Effector memory CD8-positive, alpha-beta T cell (primary cell): ENCODE measurements at places on chromosomes 13 and 19.
A peak's percentile ranks its signal among the peaks of the same experiment; 100 is the strongest.

DNA sequence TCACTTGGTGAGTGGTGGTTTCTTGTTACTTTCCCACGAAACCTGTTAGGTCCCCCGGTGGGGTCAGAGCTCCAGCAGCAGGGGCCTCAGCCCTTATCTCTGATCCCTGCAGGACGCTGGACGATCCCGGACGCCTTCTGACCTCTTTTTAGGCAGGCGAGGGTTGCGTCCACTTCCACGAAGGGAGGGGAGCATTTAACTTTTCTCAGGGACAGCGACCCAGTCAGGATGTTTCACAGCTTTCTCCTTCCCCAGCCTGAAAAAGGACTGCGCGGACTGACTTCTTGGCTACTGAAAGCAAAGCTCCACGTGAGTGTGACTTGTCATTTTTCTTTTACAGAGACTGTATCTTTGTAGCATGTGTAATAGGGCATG, 692 bp downstream of the ZNF234 start:
- no peak for DNase-seq

GRCh38 chr13:89980896-89981295, 1366.6 kb upstream of the MIR17HG start:
- no peak for DNase-seq

GRCh38 chr19:46661735-46662592, 982 bp upstream of the DACT3 start:
- DNase-seq = peak; percentile 65

DNA sequence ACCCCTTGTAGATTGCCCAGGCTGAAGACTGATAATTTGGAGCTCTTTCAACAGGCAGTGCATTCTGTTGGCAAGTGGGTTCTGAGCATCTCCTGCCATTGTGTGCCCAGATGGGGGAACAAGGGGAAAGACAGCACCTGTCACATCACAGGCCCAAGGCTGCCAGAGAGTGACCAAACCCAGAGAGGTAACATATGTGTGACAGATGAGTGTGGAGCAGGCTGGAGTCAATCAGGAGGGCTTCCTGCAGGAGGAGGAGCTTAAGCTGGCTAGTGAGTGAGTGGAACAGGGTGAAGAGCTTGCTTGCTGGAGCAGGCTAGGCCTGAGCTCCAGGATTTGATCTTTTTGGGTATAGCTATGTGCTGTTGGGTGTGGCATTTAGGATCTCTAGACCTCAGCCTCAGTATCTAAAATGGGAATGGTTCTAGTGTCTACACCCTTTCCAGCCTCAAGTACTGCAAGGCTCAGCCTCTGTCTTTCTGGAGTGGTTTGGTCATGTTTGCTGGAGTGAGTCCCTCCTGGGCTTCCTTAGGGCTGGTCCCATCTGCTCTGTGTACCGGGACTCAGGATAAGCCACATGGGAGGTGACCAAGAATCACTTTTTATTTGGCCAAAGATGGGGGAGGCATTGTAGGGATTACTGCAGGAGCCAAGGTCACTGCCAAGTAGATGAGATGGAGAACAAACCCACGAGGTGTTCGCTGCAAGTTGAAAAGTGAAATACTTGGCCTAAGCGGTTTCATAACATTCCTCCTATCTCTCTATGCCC, 152.4 kb upstream of the TSHZ3 start:
- no peak for DNase-seq

GRCh38 chr19:15296841-15297415, 35.4 kb downstream of the BRD4 start:
- DNase-seq = no peak

- no peak for DNase-seq
Measured at GRCh38 chr13:30257468-30258099, 49.8 kb downstream of the KATNAL1 start.

DNA sequence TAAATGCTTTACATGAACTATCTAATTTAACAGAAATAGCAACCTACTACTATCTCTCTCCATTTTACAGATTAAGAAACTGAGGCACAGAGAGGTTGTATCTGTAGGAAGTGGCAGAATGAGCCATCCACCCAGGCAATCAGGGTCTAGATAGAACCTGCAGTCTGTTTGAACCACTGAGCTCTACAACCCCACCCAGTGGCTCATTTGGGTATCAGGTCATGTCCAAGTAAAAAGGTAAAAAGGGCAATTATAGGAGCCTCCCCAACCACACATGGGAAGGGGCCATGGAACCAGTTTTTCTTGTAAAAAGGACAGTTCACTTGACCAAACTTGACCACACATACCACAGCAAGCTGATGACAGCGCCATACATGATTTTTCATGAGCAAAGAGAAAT, 92.9 kb upstream of the SGCG start:
- DNase-seq = no peak

DNA sequence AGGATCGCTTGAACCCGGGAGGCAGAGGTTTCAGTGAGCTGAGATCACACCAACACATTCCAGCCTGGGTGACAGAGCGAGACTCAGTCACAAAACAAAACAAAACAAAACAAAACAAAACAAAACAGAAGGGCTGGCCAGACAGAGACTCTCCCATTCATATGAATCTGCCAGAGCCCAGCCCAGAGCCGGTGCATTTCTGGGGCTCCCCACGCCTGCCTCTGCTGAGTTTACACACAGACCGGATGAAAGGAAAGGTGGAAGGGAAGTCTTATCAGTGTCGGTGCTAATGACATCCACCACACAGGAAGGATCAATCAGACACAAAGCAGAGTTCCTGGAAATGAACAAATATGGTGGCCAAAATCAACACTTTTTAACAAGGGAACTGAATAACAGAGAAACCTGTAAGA, 6.8 kb downstream of the TRAPPC6A start:
- DNase-seq = peak; percentile 37

DNA sequence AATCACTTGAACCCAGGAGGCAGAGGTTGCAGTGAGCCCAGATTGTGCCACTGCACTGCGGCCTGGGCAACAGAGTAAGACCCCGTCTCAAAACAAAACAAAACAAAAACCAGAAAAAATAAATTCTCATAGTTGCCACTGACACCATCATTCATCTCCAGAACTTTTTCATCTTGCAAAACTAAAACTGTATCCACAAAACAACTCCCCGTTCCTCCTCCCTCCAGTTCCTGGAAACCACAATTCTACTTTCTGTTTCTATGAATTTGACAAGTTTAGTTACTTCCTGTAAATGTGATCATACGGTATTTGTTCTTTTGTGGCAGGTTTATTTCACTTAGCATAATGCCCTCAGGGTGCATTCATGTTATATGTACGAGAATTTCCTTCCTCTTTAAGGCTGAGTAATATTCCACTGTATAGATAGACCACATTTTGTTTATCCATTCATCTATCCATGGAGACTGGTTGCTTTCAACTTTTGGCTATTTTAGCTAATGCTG, 13.2 kb upstream of the ADGRE5 start:
- no peak for DNase-seq

DNA sequence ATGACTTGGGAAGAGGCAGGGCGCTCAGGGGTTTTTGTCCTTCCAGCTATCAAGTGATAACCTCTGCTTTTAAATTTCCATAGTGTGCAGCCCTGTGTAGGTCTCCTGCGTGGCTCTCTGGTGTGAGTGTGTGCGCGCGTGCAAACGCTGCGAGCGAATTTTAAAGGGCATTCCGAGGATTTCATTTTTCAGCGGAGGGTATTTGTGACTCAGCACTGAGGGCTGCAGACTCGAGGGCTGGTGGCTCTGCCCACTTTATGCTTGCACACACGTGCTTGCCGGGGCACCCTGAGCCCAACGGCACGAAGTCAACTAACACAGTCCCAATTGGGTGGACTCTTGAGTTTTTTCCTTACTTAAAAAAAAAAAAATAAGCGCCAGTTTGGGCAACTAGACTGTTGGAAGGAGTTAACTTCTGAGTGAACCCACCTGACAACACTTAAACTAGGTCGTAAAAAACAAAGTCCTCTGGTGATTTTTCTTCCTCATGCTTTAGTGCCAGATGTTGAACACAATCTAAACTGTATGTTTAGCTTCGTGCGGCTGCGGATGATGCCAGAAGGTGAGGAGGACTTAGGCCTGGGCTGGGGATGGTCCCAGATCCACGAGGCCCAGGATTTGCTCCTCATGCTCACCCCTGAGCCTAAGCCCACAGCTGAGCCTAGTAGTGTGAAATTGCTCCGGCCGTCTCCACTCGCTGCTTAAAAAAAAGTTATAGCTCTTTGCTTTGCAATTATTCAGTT, 2.1 kb downstream of the FGF9 start:
- DNase-seq = no peak

DNA sequence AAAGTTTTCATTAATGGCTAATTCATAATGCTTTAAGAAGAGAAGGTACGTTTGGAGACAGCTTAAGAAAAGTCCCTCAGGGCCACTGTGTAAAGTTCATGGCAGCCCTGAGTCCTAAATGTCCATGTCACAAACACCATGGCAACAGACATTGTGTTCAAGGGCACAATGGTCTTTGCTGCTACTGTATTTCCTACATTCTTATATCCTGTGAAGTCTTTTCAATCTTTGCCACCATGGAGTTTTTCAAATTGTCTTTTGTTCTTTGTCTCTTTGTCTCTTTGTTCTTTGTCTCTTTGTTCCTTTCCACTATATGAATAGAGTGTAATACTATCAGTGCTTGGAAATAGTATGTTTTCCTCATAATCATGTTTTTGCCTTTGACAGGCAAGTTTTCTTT, 178.8 kb downstream of the VWA8 start:
- no peak for DNase-seq

GRCh38 chr13:85567909-85568308, 231.3 kb downstream of the SLITRK6 start:
- DNase-seq = no peak

DNA sequence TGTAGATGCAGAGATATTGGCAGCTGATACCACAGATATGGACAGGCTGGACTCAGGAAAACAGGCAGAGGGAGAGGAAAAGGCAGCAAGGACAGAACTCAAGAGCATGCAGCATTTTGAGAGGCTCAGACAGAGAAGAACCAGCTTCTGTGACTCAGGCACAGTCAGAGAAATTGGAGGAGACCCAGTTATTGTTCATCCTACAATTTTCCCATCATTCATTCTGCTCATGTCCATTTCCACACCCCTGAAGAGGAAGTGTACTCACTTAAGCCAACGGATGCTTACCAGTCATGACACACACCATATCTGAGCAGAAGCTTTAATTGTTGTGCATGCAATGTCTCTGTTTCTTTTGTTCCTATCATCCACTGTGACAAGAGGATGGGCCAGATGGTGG, 359.8 kb upstream of the HTR2A start:
- DNase-seq = no peak

DNA sequence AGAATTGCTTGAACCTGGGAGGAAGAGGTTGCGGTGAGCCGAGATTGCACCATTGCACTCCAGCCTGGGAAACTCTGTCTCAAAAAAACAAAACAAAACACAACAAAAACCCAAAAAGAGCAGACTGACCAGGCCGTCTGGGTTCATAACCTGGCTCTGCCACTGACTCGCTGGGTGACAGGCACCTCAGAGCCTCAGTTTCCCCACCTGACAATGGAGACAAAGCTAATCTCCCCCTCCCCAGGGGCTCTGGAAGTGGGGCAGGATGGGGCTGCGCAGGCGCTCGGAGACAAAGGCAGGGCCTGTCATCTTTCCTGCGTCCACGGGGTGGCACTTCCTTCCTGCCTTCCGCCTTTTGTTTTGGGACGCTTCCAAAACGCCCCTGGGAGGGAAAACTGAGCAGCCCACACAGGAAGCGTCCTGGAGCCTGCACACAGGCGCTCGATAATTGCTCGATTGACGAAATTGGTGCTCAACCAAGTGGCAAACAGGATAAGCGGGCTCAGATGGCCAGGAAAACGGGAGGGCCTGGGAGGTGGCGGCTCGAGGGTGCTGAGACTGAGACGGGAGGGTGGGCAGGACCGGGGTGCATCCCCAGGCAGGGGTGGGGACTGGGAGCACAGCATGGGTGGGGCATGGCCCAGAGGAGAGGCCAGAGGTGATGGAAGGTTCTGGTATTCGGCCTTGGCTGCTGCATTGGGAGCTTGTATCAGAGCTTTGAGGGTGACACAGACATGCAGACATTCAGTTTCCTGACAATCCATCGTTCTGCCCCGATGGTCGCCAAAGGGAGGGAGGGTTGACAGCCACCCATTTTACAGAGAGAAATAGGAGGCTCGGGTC, 17.8 kb downstream of the SPC24 start:
- DNase-seq = peak; percentile 24

- DNase-seq = no peak
Measured at GRCh38 chr19:3046698-3047495, 15.4 kb downstream of the TLE5 start.

DNA sequence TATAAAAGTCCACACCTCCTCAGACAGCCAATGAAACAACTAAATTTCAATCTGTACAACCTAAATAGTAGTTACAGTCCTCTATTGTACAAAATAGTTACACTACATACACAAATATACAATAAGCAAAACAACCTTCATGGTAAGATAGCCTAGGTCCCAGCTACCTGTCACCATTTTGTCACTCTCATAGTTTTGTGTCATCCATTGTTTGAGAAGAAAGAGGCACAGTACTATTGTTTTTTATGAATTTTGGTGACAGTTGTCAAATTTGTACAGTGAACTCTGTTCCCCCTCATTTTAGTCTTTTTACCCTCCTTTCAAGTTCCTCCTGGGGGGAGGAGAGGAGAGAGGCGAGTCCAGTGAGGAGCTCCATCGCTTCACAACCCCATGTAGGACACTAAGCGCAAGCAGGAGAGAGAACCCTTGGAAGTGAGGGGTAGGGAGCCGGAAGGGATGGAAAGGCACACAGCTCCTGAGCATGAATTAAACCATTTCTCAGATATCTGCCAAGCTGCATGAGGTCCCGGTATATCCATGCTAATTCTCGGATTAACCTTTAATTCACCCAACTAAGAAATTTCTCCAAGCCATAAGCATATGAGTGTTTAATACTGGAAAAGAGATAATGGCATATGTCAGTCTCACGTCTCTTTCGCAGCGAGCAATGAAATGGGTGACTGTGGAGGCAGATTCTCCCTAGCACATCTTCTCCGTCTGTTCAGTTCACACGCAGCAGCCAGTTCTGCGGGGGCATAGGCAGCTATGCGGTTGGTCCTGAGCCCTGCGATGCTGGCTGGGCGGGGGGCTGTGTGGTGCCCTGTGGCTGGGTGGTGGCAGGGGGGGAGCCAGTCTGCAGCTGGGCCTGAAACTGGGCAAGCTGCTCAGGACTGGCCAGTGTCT, 60.5 kb downstream of the SERP2 start:
- no peak for DNase-seq

DNA sequence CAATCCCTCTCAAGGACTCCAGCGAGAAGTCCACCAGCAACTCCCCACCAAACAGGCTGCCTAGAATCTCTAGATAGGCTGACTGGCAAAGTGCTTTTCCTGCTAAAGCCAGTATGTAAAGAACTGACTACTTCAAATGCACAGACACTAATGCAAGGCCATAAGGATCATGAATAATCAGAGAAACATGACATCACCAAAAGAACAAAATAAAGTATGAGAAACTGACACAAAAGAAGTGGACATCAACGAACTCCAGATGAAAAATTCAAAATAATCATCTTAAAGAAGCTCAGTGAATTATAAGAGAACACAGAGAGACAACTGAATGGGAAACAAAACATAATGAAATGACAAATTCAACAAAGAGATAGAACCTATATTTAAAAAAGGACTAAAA, 26.4 kb upstream of the CD70 start:
- no peak for DNase-seq

- no peak for DNase-seq
Measured at GRCh38 chr13:91136806-91137205, 210.7 kb upstream of the MIR17HG start.

GRCh38 chr19:5682107-5682482, 1.3 kb downstream of the HSD11B1L start:
- no peak for DNase-seq
